ENCODE measurements at places on chromosomes 5 and 9. TPM values are rescaled to one million over a fixed set of nuclear protein-coding genes. Genes with fewer than 3 reads are reported as not detected.

Gene CYSRT1
- total RNA-seq: 4.1 TPM

Gene TEX53
- total RNA-seq: not detected

Gene SMIM33
- total RNA-seq: not detected

Gene SLC36A2
- not detected for total RNA-seq

Gene ORM2
- not detected for total RNA-seq
